ENCODE measurements at places on chromosomes 12 and 14. TPM values are rescaled to one million over a fixed set of nuclear protein-coding genes. Genes with fewer than 3 reads are reported as not detected.

AHNAK2 gene
- 0.06 TPM for total RNA-seq

GRCh38 chr12:100752841-100753240 lies 41.7 kb upstream of the ANO4 start:
- no peak for DNase-seq

C12orf54 gene
- not detected for total RNA-seq

- DNase-seq: no peak
Observed at GRCh38 chr14:53472306-53472705, 319.2 kb upstream of the DDHD1 start.

DNA sequence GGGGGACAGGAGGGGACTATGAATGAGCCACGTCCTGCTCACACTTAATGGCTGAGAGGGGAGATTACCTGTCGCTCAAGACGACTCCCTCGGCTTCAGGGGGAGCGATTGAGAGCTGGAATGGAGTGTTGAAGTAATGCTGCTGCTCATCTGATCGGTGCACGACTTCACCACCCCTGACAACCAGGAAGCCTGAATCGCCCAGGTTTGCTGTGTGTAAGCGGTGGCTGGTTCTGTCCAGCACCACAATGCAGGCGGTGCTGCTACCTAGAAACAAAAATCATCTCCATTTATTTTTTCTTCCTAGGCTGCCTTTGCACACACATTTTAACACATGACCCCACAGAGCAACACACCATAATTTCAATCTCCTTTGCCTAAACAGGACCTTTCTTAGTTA lies 37.3 kb downstream of the PPTC7 start:
- no peak for DNase-seq
